ENCODE measurements at places on chromosomes 1 and 21. TPM values are rescaled to one million over a fixed set of nuclear protein-coding genes. Genes with fewer than 3 reads are reported as not detected.

The CLIC4 gene
- 443 TPM for total RNA-seq

The VANGL2 gene
- total RNA-seq = 3.4 TPM

The NBPF15 gene
- total RNA-seq = 16.4 TPM

DNA sequence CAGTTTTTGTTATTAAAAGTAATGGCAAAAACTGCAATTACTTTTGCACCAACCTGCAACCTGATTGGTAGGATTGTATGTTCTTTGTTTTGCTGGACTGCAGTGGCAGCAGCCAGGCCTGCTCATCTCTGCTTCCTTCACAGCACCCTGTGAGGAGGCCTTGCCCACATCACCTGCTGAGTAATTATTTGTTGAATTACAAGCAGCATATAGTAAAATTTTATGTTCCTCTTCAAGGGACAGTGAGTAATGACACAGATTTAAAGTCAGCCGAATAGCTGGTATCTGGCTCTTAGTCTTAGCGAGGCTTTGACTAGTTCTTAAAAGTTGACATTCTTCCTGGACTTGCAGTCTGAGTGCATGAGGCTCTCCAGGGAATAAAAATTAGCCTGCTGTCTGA lies 435.1 kb downstream of the PRDM2 start:
- H3K4me3 ChIP-seq = no peak overlapping the region
- DNase-seq = no peak
- H3K27ac ChIP-seq = no peak overlapping the region
- no peaks in the 10 kb centered on the region for H3K27me3 ChIP-seq

DNA sequence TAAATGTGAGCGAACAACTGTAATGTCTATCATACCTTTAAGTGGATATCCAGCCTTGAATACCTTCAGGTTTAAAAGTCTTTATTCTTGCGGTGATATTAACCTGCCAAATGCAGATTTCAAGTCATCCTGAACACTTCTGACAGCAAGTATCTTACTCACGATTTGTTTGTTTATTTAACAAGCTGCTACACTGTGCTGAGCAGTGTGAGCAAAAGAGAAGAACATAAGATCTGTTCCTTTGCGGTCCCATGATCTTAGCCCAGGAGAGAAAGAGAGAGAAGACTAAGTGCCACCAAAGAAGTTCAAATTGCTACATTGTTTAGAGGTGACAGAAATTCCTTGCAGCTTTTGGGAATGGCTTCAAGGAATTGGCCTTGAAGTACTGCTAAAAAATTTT lies 9.5 kb upstream of the IL24 start:
- no peak overlapping the region for H3K27ac ChIP-seq
- no peak for DNase-seq
- no peaks in the 10 kb centered on the region for H3K4me1 ChIP-seq
- no peaks in the 10 kb centered on the region for H3K36me3 ChIP-seq
- no peak overlapping the region for H3K4me3 ChIP-seq

DNA sequence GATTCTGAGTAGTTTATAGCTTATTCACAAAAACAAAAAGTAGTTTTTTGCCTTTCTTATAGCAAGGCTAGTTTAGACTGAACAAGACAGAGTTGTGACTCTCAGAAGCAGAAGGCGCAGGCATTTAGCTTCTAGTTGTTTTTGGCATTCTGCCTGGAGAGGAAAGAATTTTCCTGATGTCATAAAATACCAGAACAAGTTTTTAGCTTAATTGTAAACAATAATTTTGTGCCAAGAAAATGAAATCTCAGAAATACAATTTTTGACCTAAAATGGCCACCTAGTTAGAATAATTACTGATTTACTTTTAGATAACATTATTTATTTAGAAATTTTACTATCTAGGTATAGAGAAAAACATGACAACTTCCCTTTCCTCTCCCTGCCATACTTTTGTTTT lies 1.0 kb downstream of the DNAJB4 start:
- no peaks in the 10 kb centered on the region for H3K4me1 ChIP-seq
- no peaks in the 10 kb centered on the region for H3K27me3 ChIP-seq
- H3K4me3 ChIP-seq = peak overlapping the region; percentile 42
- DNase-seq = no peak

DNA sequence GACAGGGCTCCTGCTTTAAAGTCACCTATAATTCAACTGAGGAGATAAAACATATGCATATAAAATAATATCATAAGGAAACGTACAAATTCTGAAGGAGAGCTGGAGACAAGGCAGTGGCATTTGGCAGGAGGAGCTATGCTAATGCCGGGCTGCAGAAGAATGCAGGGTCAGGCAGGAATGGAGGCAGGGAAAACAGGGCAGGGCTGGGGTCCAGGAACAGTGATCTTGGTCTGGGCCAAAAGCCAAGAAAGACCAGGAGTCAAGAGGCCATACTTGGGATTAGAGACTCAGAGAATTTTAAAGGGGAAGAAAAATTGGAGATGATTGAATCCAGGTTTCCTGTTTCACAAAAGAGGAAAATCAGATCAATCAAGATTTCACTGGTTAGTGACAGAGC lies 20.0 kb upstream of the BRDT start:
- H3K4me1 ChIP-seq = no peaks in the 10 kb centered on the region
- H3K4me3 ChIP-seq = no peak overlapping the region
- no peaks in the 10 kb centered on the region for H3K36me3 ChIP-seq

DNA sequence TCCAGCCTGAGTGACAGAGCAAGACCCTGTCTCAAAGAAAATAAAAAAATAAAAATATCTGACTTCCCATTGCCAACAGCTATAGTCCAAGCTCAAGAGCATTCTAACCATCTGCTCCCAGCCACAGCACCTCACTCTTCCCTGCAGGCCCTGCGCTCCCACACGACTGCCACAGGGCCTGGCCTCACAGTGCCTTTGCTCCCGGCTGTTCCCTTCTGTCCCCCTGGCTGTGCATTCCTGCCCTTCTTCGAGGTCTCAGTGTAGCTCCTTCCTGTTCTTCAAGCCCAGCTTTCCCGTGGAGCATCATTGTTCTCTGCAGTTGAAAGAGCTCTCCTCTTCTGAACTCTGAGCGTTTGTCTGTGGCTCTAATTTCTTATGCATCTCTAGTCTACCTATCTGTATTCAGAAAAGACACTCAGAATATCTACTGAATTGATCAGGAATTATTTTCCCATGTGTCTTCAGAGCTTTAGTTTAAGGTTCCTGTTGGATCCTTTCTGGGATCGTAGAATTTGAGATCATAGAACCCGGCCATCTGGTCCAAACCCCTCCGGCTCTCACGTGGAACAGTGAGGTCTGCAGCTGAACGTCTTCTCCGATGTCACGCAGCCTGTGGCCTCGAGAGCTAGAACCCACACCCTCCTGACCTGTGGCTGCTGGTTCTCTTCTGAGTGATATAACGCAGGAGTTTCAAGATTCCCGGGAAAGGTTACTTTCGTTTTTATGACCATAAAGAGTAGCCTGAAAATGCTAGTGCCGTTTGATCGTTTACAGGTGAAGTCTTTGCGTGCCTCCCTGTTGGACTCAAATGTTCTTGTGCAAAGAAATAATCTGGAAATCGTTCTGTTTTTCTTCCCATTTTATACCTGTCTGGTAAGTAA lies 54.4 kb downstream of the DOP1B start:
- H3K27ac ChIP-seq = no peak overlapping the region
- DNase-seq = no peak
- no peaks in the 10 kb centered on the region for H3K27me3 ChIP-seq
- peak overlapping the region; percentile 10 for H3K4me3 ChIP-seq

DNA sequence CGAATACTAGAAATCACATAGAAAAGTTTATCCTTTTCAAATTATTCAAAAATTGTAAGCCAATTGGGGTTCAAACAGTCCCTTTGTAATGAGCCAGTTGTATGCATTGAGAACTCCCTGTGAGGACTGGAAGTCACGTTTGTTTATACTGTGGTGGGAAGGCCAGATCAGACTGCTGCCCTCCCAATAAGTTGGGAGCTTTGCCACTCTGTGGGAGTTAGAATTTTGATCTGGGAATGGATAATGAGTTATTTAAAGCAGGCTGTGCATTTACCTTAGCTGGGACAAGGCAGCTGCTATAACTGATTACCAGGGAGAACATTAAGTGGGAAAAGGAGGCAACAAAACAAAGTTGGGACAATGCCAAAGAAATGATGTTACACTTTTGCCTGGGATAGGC lies 178.8 kb downstream of the SDCCAG8 start:
- H3K27ac ChIP-seq = no peak overlapping the region
- H3K36me3 ChIP-seq = no peaks in the 10 kb centered on the region
- H3K4me1 ChIP-seq = peaks cover 8% of the 10 kb centered on the region
- H3K27me3 ChIP-seq = no peaks in the 10 kb centered on the region
- DNase-seq = no peak
- no peak overlapping the region for H3K4me3 ChIP-seq

Data from sigmoid colon (tissue), 7 donors.